Astrocyte (in vitro differentiated cells and primary cell): ENCODE measurements at places on chromosomes 3 and 15.

DNA sequence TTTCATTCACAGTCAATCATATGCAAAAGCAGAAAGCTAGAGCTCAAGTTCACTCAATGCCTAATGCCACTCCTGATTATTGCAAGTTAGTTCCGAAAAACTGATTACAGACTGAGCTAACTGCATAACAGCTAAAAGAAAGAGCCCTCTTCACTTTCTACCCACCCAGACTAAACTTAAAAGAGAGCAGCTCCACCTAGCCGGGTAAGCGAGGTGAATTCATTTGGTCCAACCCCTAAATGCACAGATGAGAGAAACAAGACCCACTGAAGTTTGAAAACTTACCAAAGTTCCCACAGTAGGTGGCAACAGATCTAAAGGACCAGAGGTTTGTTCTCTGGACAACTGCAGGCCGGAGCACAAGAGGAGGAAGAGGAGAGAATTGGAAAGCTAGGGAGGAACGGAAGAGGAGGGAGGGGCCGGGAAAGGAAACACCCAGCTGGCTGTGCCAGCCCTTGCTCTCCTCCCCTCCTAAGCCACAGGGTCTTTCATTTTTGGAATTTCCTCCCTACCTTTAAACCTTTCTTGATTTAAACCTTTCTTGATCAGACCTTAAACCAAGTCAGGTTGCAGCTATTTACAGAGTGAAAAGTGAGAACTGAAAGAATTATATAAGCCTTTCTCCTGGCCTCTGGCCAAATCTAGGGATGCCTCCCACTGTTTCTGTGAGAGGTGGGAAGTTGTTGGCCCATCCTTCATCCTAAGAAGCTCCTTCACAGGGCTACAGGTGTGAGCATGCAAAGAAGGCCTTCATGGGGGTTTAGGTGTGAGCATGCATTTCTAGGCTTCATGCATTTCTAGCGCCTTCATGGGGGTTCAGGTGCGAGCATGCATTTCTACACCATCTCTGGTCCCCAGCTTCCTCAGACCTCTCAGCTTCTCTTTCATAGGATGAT lies 114.7 kb upstream of the LMOD3 start:
- DNase-seq: no peak

DNA sequence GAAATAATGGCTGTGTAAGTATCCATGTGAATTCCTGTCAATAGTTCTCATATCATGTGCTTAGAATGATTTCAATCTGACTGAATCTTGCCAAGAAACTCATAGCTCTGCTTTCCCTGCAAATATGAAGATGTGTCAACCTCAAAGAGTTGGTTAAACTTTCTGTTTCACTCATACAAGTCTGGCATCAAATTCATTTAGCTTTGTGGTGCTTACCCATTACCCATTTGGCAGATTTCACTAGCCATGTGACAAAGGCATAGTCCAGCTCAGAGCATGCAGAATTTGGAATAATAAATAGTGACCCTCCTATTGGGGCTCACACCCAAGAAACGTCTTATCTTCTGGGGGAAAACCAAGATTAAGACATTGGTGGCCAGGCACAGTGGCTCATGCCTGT lies 256.6 kb upstream of the TPRG1 start:
- peak; percentile 60 for DNase-seq

DNA sequence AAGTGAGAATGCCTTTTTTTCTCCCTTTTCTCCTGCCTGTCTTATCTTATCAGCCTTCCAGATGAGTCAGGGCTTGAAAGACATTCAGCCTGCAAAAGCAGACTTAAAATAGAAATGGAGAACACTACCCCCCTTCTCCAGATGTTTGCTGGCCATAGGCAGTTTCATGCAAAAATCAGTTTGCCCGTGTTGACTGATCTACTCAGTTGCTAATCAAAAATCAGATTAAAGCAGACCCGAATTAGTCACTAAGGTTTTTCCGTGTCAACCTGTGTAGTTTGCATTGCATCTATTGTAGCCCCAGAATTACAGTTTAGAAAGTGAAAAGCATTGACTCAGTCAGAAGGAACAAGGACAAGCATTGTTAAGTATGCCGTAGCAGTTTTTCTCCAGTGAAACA lies 56.2 kb downstream of the IL5RA start:
- DNase-seq: peak; percentile 37

- DNase-seq: no peak
Measured at GRCh38 chr15:74497584-74497983, 36.6 kb upstream of the UBL7 start.

DNA sequence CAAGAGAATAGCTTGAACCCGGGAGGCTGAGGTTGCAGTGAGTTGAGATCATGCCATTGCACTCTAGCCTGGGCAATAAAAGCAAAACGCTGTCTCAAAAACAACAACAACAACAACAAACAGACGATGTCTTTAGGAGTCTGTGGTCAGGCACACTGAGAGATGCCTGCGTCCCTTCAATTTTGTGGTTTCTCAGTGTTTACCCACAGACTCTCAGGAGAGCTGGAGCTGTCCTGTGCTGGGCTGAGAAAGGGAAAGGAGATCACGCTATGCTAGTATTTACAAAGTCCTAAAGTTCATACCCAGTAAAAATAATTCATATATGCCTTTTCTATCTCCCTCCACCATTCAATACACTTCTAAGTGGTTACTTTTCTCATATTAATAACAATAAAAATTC lies 6.3 kb downstream of the LAMP3 start:
- DNase-seq: no peak

- no peak for DNase-seq
Measured at GRCh38 chr15:66873856-66874255, 171.8 kb downstream of the SMAD6 start.

DNA sequence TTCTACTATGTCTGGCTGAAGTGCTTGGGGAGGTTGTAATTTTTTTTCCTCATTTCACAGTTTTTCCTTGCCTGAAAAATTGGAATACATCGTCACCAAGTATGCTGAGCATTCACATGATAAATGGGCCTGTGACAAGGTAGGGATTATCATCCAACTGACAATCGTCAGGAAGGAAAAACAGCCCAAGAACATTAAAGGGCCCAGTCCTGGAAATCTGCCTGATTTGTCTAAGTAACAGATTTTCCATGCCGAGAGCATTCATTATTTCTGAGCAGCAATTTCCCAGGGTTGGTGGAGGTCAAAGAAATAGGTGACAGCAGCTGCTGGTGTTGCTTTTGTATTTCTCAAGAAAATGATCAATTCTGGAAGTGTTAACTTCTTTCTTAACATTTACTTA lies 226.0 kb upstream of the CHRM5 start:
- DNase-seq: peak; percentile 66
